ENCODE measurements at places on chromosomes 1 and 21.
A peak's percentile ranks its signal among the peaks of the same experiment; 100 is the strongest.

GRCh38 chr1:86741947-86742572, 37.7 kb downstream of the SH3GLB1 start:
- DNase-seq: no peak

GRCh38 chr1:90313778-90314177, 318.9 kb downstream of the ZNF326 start:
- DNase-seq: no peak

DNA sequence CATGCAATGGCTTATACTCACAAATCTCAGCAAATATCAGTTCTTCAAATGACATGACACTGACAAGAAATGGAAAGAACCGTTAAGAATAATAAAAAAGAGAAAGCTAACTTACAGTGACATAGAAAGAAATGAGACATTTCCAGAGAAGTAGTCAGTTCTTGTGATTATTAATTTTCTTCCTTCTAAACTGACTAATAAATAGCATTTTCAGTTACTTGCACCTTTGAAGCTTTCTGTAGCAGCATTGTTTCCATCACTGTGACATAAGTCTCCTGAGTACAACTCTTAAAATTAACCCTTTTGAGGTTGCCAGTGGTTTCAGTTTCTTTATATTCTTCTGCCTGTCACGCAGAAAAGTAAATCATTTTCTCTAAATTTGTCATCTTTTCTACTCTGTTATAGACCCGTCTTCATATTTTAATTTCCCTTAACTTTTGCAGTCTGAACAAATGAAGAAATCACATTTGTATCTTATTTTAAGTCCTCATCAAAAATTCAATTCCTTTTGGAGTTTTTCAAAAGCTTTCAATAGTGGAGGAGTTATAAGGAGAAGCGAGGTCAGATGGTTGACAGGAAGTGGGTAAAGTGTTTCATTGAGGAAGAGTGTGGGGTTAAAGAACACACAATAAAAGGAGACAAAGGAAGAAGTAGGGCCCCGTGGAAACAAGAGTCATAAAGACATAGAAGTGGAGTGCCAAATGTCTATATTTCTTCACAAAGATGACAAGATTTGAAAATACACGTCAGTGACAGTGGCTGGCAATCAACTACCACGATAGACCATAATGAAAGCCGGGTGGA, 57.9 kb upstream of the S1PR1 start:
- no peak for DNase-seq

GRCh38 chr1:158932171-158932570, 819 bp downstream of the PYHIN1 start:
- no peak for DNase-seq

DNA sequence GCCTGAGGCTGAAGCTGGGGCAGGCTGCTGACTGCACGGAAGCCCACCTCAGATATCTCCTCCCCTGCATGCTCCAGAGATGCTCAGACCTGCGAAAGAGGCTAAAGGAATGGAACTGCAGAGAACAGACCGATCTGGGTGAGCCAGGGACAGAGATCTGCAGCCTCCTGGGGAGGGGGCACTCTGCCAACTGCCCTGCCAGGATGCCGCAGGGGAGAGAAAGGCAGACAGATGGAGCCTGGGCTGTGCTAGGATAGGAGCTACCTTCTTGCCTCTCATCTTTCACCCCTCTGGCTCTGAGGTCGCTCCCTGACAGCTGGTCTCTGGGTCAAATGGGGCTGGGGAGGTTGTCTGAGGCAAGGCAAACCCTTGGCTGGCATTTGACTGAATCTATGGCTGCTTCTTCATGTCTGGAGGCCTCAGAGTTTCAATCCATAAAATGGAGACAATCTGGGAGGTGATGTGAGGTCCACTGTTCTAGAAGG, 238.2 kb downstream of the GRIK3 start:
- no peak for DNase-seq

DNA sequence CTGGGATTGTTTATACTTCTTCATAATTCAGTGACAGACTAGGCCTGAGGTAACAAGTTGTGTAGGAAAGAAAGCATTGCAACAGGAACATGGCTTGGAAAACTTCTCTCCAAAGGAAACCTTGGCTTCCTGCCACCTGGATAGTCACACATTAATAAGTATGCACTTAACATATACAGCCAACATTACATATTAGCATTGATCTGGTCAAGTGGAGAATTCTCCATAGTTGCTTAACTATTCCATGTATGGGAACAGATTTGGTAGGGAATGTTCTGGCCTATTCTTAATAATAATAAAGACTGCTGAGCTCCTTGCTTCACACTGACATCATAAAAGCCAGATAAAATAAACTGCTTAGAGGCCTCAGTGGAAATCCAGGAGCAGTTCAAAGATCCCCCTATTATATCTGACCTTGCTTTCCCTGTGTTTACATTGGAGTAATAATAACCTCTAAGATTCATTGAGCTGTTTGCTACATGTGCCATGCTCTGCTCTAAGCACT, 27.2 kb upstream of the NFIA start:
- DNase-seq: no peak

GRCh38 chr1:160904783-160905616, 20.0 kb upstream of the ITLN1 start:
- no peak for DNase-seq

- peak; percentile 44 for DNase-seq
These were observed 32.9 kb downstream of the GPA33 start for GRCh38 chr1:167057241-167057688.

DNA sequence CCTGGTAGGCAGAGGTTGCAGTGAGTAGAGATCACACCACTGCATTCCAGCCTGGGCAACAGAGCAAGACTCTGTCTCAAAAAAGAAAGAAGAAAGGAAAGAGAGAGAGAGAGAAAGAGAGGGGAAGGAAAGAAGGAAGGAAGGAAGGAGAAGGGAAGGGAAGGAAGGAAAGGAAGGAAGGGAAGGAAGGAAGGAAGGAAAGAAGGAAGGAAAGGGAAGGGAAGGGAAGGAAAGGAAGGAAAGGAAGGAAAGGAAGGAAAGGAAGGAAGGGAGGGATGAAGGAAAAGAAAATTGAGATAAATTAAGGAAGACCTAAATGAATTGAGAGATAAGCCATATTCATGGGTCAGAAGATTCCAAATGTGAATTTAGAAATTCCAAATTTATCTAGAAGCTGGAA, 92.2 kb downstream of the GLIS1 start:
- DNase-seq: no peak

- DNase-seq: no peak
These were observed 3.3 kb downstream of the ALDH9A1 start for GRCh38 chr1:165695031-165695430.

- no peak for DNase-seq
These were observed 438.5 kb downstream of the MATN1 start for GRCh38 chr1:30284728-30285475.

GRCh38 chr1:161077426-161077825, 7.7 kb upstream of the ARHGAP30 start:
- DNase-seq: no peak

GRCh38 chr1:75736016-75736415, 11.5 kb downstream of the ACADM start:
- DNase-seq: no peak

- no peak for DNase-seq
These were observed 2.7 kb downstream of the DDX20 start for GRCh38 chr1:111758373-111758772.

- DNase-seq: no peak
These were observed 447.9 kb downstream of the PLA2G4A start for GRCh38 chr1:187276677-187277076.

DNA sequence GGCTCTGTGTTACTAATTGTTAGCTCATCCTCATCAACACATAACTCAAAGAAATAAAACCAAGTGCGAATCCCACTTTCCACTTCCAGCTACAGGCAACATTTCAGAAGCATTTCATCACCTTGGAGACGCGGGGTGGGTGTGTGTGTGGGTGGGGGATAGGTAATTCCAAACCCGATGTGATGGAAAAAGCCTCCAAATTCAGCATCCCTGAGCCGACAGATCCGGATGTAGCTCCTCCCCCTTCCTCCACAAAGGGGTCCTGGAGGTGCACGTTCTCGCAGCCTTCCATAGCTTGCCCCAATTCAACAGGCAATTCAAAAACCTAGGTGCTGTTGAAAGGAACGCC, 486 bp downstream of the HSPA13 start:
- no peak for DNase-seq

GRCh38 chr21:33384841-33385331, 18.3 kb upstream of the IFNGR2 start:
- DNase-seq: no peak

GRCh38 chr1:111792249-111792648, 36.5 kb downstream of the DDX20 start:
- DNase-seq: no peak

- DNase-seq: no peak
These were observed 69.0 kb downstream of the KCND3 start for GRCh38 chr1:111920221-111921024.

DNA sequence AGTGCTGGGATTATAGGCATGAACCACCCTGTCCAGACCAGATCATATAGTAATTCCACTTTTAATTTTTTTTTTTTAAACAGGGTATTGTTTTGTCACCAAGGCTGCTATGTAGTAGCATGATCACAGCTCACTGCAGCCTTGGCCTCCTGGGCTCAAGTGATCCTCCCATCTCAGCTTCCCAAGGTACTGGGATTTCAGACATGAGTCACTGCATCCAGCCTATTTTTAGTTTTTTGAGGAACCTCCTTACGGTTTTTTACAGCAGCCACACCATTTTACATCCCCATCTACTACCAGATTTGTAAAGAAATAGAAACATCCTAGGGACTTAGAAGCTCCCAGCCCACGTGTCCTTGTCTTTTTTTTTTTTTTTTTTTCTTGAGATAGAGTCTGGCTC, 24.0 kb downstream of the L1TD1 start:
- no peak for DNase-seq

DNA sequence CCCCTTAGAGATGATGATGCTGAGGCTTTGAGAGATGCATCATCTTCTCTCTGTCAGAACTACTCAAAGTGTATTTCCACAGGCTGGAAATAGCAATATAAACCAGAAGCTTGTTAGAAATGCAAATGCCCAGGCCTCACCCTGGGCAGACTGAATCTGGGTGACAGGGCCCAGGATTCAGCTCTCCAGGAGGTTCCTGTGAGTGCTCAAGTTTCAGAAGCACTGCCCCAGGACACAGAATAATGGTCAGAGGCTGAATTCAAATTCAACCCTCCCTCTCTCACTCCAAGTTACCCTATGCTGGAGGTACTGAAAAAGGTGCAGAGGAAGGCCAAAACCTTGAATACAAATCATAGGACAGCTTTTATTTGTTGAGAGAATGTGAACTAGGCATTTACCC, 98.5 kb upstream of the NGF start:
- DNase-seq: no peak

DNA sequence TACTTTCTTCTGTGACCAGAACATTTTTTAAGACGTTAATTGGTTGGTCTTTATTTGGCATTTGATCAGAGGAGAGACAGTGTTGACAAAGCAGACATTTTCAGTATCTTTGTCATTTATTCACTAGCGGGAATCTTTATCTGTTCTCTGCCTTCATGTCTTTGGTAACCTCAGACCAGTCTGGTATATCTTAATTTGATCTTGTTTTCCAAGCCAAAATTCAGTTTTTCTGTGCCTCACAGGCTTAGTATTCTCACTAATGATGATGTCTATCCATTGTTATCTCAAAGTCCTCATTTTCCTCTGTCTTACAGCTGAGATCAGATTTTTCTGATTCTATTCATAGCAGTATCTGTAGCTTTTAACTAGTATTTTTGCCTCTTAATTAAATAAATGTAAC, 158.7 kb downstream of the GPR52 start:
- DNase-seq: no peak

- DNase-seq: no peak
These were observed 41.2 kb upstream of the RIPK4 start for GRCh38 chr21:41808094-41808493.

DNA sequence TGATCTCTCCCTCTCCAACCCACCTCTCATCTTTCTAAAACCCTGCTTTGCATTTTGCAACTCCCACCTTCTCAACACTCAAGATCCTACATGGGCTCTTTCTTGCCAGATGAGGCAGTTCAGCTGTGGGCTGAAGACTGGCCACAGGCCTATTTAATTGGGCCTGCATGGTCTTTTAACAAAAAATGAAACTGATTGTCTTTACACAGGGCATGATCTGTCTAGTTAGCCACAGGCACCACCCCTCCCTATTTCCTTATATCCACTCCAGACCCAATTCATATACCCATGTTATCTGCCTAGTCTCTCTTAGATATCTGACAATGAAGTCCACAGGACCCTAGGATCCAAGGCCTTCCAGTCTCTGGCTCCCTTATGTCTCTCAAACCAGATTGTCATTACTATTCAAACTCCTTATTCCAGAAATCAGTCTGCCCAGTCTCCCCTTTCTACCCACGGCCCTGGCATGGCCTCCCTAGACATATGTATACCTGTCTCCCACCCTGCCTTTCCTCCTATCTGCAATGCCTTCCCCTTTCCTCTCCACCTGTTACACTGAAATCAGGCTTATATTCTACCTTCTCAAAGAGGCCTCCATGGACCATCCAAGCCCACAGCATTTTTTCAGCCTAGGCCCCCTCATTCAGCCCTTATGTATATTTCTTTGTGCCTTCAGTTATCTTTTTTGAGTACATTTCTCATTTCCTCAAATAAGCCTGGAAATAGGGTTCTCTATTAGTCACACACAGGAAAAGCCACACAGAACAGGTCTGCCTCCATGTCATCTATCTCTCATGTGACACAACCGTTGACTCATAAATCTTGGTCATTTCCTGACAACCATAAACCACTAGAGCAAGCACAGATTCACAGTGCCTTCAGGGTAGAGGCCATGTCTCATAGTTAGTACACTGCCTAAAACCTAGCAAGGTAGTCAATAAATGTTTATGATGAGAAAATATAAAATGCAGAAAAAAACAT, 39.0 kb downstream of the LPAR3 start:
- DNase-seq: no peak

DNA sequence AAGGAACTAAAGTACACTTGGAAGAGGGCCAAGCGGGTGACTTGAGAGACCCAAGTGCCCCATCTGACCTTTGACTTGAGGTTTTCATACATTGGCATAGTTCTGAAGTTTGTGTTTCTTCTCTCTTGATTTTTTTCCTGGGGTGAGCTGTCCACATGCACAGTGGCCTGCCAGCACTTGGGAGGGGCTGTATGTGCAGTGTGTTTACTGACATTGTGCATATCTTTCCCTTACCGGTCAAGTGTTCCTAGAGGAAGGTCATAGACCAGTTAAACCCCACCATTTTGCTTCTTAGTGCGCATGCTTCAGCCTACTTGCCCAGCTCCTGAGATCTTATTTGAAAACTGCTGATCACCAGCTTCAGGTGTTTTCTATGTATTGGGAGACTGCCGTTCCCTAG, 435.2 kb upstream of the KAZN start:
- DNase-seq: no peak

Measured in HuH-7.5 (cell line).